ENCODE measurements at places on chromosomes 1 and 21.

- H3K27me3 ChIP-seq: no peaks in the 10 kb centered on the region
- H3K27ac ChIP-seq: no peak overlapping the region
- no peak overlapping the region for H3K4me3 ChIP-seq
- H3K4me1 ChIP-seq: peaks cover 29% of the 10 kb centered on the region
- DNase-seq: no peak
- no peaks in the 10 kb centered on the region for H3K36me3 ChIP-seq
Observed at GRCh38 chr1:41731516-41732030, 187.1 kb downstream of the HIVEP3 start.

- H3K27ac ChIP-seq: no peak overlapping the region
- H3K4me3 ChIP-seq: no peak overlapping the region
- H3K27me3 ChIP-seq: no peaks in the 10 kb centered on the region
- no peaks in the 10 kb centered on the region for H3K4me1 ChIP-seq
- no peak for DNase-seq
Observed at GRCh38 chr1:67814121-67814772, 19.0 kb downstream of the GNG12 start.

DNA sequence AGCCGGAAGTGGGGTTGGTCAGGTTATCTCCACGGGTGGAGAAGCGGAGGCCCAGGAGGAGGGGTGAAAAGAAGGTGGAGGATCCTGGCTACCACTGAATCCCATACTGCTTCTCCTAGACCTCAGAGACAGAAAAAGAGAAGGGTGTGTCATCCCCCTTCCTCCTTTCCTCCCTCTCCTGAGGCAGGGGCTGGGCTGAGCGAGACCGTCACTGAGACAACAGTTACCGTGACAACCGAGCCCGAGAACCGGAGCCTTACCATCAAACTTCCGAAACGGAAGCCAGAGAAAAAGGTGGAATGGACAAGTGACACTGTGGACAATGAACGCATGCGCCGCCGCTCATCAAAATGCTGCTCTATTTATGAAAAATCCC, 42.1 kb upstream of the NBPF3 start:
- H3K4me1 ChIP-seq: peaks cover 8% of the 10 kb centered on the region
- peak overlapping the region; percentile 43 for H3K4me3 ChIP-seq
- no peak for DNase-seq
- peaks cover 6% of the 10 kb centered on the region for H3K27me3 ChIP-seq

DNA sequence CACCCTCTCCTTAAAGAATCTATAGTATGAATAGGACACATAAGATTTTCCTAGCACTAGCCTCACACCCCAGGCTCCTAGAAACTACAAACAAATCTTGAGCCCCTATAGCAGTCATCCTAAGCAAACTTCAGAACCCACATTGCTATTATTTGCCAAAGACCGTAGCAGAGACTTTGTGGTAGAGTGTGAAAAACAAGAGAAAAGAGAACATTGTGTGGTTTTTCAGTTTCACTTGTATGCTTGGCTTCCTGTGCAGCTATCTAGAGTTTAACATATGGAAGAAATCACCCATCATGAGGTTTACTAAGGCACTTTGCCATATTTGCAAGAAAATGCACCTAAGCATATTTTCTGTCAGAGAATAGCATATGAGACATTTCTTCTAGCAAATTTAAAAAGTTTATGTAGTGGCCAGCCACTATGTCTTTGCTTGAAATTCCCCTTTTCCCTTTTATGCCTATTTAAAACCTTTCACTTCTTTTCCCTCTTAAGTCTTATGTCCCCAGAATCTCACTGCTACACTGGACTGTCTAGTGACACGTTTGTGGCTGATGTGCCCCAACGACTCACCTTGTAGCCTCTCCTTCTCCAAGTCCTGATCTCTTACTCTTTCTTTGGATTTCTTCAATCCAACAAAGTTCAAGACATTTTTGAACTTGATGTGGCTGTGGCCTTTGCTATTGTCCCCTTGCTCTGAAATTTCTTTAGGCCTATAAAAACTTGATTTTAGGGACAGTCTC, 25.6 kb downstream of the CCDC190 start:
- no peaks in the 10 kb centered on the region for H3K4me1 ChIP-seq
- peak overlapping the region; percentile 5 for H3K27ac ChIP-seq
- no peak overlapping the region for H3K4me3 ChIP-seq
- no peaks in the 10 kb centered on the region for H3K27me3 ChIP-seq

DNA sequence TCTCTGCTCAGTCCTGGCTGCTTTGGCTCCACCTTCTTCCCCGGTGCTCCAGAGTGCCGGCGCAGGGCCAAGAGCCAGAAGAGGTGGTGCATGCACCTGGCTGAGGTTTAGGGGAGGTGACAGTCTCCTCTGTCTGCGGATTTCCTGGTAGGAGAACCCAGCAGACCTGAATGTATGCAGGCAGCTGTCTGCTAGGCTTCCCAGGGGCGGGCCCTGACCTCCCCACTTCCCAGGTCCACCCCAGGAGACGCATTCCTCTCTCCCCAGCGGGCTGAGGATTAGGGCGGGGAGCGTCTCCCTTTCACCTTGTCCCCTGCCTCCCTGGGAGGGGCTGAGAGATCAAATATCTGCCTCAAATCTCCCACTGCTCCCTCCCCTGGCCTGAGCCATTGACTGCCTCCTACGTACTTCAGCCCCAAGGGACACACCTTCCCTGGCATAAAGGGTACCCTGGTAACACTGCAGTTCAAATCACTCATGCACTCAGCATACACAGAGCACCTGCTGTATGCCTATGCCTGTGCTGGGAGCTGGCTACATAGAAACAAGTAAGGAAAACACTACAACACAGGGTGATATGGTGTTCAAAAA, 27.5 kb downstream of the DMBX1 start:
- no peak overlapping the region for H3K27ac ChIP-seq
- no peak for DNase-seq
- peaks cover 3% of the 10 kb centered on the region for H3K27me3 ChIP-seq

- H3K4me1 ChIP-seq: peaks cover 13% of the 10 kb centered on the region
- DNase-seq: no peak
- H3K27ac ChIP-seq: no peak overlapping the region
- no peak overlapping the region for H3K4me3 ChIP-seq
Observed at GRCh38 chr1:182634306-182635072, 30.3 kb upstream of the RGS16 start.

GRCh38 chr21:20276954-20277353, 721.3 kb upstream of the NCAM2 start:
- no peak for DNase-seq
- H3K4me3 ChIP-seq: no peak overlapping the region
- no peaks in the 10 kb centered on the region for H3K4me1 ChIP-seq
- no peaks in the 10 kb centered on the region for H3K27me3 ChIP-seq

- no peak for DNase-seq
- no peak overlapping the region for H3K4me3 ChIP-seq
- H3K4me1 ChIP-seq: peaks cover 4% of the 10 kb centered on the region
Observed at GRCh38 chr1:196650403-196650802, 1.4 kb upstream of the CFH start.

- DNase-seq: no peak
- peaks cover 2% of the 10 kb centered on the region for H3K4me1 ChIP-seq
- no peak overlapping the region for H3K27ac ChIP-seq
- no peaks in the 10 kb centered on the region for H3K36me3 ChIP-seq
- H3K4me3 ChIP-seq: no peak overlapping the region
Observed at GRCh38 chr1:194296201-194296600, 1109.8 kb upstream of the B3GALT2 start.

DNA sequence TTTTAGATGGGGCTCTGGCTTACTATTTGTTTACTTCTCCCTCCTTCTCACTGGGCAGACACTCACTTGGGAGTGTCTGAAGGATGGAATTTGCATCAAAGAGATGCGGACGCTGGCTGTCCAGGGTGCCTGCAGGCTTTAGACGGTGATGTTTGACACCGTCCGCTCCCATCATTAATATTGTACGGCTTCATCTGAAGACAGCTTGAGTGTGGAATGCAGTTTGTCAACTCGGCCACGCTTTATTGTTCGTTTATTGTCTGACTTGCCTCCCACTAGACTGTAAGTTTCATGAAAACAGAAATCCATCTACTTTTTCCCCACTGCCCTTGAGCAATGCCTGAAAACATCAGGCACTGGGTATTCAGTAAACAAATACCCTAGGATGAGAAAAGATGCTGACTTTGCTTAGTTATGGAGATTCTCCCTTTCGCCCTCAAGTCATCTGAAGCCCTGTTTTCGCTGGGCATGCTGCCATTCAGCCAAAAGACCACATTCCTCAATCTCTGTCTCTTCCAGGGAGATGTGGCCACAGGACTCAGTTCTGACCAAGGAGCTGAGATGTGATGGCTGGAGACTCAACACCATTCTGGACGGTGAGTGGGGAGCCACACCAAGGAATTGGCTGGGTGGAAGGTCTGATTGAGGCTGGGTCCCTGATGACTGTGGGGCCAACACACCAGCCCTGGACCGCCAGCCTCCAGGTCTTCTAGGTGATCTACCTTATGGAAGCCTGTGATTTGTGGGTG, 87.6 kb downstream of the BCAR3 start:
- H3K4me1 ChIP-seq: peaks cover 11% of the 10 kb centered on the region
- H3K4me3 ChIP-seq: no peak overlapping the region
- H3K36me3 ChIP-seq: no peaks in the 10 kb centered on the region

DNA sequence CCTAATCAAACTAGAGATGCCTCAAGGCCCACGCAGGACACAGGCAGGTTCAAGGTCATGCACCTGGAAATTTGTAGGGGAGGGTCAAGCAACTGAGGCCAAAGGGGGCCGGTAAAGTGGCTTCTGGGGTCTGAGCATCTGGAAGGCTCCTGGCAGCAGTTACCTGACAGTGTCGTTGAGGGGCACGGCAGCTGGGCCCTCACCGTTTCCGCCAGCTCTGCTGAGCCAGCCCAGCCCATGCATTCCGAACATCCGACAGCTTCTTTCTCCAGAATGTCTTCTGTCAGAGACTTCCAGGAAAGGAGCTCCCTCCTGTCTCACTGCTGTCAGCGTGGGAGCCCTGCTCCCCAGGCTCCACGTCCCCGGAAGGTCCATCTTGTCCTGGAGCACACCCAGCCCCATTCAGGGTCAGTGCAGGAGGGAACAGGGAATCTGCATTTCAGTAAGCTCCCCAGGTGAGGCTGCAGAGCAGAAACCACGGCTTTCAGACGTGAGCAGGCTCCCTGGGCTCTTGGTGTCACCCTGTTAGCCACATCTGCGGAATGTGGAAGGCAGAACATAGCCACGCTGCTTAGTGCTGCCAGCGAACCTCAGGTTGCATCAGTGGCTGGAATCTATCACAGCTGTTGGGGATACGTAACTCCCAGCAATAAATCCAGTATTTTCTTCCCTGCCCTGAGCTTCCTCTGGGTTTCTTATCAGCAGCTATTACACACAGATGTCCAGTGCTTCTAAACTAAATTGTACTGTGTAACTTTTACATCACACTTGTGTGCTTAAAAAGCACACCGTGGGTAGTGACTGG, 36.3 kb upstream of the FAM3B start:
- DNase-seq: no peak
- H3K4me3 ChIP-seq: no peak overlapping the region
- no peaks in the 10 kb centered on the region for H3K4me1 ChIP-seq
- no peak overlapping the region for H3K27ac ChIP-seq
- peaks cover 6% of the 10 kb centered on the region for H3K27me3 ChIP-seq

DNA sequence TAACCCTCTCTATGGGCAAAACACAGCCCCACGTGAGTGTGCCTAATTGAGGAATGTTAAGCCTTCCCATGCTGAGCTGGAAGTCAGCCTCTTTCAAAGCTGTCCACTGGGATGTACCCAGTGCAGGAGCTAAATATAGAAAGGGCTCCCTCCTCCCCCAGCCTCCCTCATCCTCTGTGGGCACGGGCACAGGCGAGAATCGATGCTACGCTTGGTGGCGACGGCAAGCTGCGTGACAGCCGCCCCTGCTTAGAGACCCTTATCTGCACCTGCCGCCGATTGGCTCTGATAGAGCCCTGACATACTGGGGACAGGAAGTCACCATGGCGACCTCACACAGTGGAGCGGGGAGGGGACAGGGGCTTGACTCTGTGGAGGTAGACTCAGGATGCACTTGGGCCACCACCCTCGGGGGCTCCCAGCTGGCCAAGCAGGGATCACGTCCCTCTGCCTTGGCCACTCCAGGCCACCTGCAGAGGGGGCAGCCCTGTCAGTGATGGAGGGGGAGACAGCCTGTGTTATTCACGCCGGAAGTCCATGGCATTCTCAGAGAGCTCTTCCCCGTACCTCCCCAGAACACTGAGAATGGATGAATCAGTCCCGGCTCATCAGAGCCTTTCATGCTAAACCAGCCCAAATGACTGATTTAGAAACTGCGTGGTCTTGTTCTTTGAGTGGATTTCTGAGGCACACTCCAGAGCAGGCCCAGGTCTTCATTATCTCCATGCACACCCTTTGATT, 84.8 kb downstream of the KCND3 start:
- DNase-seq: no peak
- H3K27ac ChIP-seq: no peak overlapping the region
- peaks cover 41% of the 10 kb centered on the region for H3K27me3 ChIP-seq
- no peaks in the 10 kb centered on the region for H3K4me1 ChIP-seq

DNA sequence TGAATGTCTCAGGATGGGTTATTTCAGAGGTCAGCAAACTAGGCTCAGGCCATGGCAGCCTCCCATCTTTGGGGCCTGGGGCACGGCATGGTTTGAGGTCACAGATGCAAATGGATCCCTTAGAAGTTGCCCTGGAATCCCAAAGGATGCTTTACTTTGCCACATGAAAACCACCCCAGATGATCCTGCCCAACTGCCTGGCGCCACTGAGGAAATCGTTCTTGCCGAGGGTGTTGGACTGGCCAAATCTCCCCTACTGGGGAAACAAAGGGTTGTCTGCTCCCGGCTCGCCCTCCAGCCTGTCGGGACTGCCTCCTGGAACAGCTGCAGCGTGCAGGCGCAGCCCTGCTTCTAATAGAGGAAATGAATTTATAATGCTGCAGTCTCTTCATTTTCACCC, 173.0 kb upstream of the LMO4 start:
- no peak overlapping the region for H3K4me3 ChIP-seq
- peaks cover 28% of the 10 kb centered on the region for H3K27me3 ChIP-seq
- no peak overlapping the region for H3K27ac ChIP-seq
- H3K36me3 ChIP-seq: no peaks in the 10 kb centered on the region
- DNase-seq: no peak
- no peaks in the 10 kb centered on the region for H3K4me1 ChIP-seq

- H3K4me1 ChIP-seq: peaks cover 11% of the 10 kb centered on the region
- H3K27ac ChIP-seq: no peak overlapping the region
- H3K36me3 ChIP-seq: no peaks in the 10 kb centered on the region
- H3K27me3 ChIP-seq: no peaks in the 10 kb centered on the region
- H3K4me3 ChIP-seq: no peak overlapping the region
Observed at GRCh38 chr1:109201123-109201703, 12.5 kb upstream of the SARS1 start.

- H3K27ac ChIP-seq: no peak overlapping the region
- H3K4me1 ChIP-seq: no peaks in the 10 kb centered on the region
- no peaks in the 10 kb centered on the region for H3K36me3 ChIP-seq
- no peak overlapping the region for H3K4me3 ChIP-seq
- H3K27me3 ChIP-seq: no peaks in the 10 kb centered on the region
Observed at GRCh38 chr1:168964478-168964877, 142.0 kb upstream of the ATP1B1 start.

GRCh38 chr1:108584428-108584856, 24.5 kb downstream of the EEIG2 start:
- H3K4me3 ChIP-seq: no peak overlapping the region
- no peak for DNase-seq

- no peak within 1 kb of the TSS for H3K4me3 ChIP-seq
- H3K36me3 ChIP-seq: no peaks in the 10 kb centered on the region
- no peak for DNase-seq
- H3K4me1 ChIP-seq: no peaks in the 10 kb centered on the region
- no peaks in the 10 kb centered on the region for H3K27me3 ChIP-seq
Observed at GRCh38 chr1:110390692-110391245, at the start of gene SLC16A4. TSS of gene SLC16A4 (minus strand) at chr1:110391026. CDS start at chr1:110389323, 1,703 bp downstream.

GRCh38 chr1:204479387-204480136, 15.0 kb downstream of the PIK3C2B start:
- no peak for DNase-seq
- no peak overlapping the region for H3K4me3 ChIP-seq
- no peak overlapping the region for H3K27ac ChIP-seq
- peaks cover 28% of the 10 kb centered on the region for H3K4me1 ChIP-seq
